ENCODE measurements at places on chromosomes 2 and 18.

DNA sequence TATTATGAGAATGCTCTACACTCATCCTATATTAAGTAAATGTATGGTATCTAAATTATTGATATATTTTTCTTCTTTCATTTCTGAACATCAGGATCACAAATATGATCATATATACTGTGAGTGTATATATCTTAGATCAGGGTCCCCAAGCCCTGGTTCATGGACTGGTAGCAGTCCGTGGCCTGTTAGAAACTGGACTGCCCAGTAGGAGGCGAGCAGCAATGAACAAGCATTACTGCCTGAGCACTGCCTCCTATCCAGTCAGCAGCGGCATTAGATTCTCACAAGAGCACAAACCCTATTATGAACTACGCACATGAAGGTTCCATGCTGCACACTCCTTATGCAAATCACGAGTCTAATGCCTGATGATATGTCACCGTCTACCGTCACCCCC, 1247.1 kb upstream of the NXPH2 start:
- H3K4me3 ChIP-seq, result no peak overlapping the region
- H3K4me1 ChIP-seq, result no peaks in the 10 kb centered on the region
- DNase-seq, result no peak

- no peak overlapping the region for H3K27ac ChIP-seq
- H3K4me1 ChIP-seq, result no peaks in the 10 kb centered on the region
- no peak overlapping the region for H3K4me3 ChIP-seq
- no peaks in the 10 kb centered on the region for H3K36me3 ChIP-seq
- H3K27me3 ChIP-seq, result no peaks in the 10 kb centered on the region
- no peak for DNase-seq
These were observed 50.8 kb downstream of the TRABD2A start for GRCh38 chr2:84830095-84830494.

DNA sequence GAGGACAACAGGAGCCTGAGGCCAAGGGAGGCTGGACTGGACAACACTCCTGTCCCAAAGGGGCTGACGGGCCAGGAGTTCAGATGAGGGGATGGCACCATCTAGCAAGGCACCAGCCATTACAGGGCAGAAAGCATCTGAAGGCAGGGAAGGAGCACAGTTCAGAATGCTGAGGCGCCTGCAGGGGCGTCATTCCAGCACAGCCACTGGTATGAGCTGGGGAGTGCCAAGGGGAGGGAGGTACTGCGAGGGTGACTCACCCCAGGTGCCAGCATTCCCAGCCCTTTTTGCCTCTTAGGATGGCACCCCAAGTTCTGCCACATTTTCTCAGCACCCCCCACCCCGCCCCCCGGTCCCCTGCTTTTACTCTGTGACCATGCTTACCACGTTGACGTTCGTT, 129.8 kb upstream of the EPAS1 start:
- H3K27ac ChIP-seq, result no peak overlapping the region
- no peak for DNase-seq

GRCh38 chr2:182230561-182230960, 196.3 kb downstream of the PDE1A start:
- no peaks in the 10 kb centered on the region for H3K36me3 ChIP-seq
- H3K4me1 ChIP-seq, result no peaks in the 10 kb centered on the region
- DNase-seq, result no peak
- no peak overlapping the region for H3K27ac ChIP-seq

GRCh38 chr2:6922201-6922656, 5.0 kb downstream of the RNF144A start:
- H3K36me3 ChIP-seq, result no peaks in the 10 kb centered on the region
- peaks cover 24% of the 10 kb centered on the region for H3K4me1 ChIP-seq
- H3K4me3 ChIP-seq, result no peak overlapping the region
- no peak for DNase-seq

GRCh38 chr2:24885221-24886125, 34.6 kb downstream of the ADCY3 start:
- no peak overlapping the region for H3K27ac ChIP-seq
- no peaks in the 10 kb centered on the region for H3K36me3 ChIP-seq
- peak; percentile 77 for DNase-seq

DNA sequence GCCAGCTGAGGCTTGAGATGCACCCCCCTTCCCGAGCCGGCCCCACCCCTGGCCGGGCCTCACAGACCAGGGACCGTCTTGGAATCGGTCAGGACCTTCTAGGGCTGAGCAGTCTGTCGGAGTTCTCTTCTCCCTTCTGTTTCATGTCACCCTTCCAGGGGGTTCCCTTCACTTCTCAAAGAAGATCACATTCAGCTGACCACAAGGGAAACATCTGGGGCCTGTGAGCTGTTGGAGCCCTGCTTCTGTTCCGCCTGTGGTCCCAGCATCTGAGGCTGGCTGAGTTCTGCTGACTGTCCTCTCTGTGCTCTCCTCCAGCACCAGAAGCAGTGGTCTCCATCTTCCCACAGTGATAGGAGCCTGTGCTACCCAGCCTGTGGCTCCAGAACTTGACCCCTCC, 106.5 kb downstream of the SEPTIN10 start:
- H3K36me3 ChIP-seq, result no peaks in the 10 kb centered on the region
- no peak overlapping the region for H3K4me3 ChIP-seq
- peaks cover 3% of the 10 kb centered on the region for H3K4me1 ChIP-seq
- no peaks in the 10 kb centered on the region for H3K27me3 ChIP-seq

GRCh38 chr2:85780316-85781012, 26.7 kb downstream of the ATOH8 start:
- H3K4me1 ChIP-seq, result no peaks in the 10 kb centered on the region
- no peak overlapping the region for H3K4me3 ChIP-seq
- H3K27me3 ChIP-seq, result no peaks in the 10 kb centered on the region
- no peak overlapping the region for H3K27ac ChIP-seq
- no peaks in the 10 kb centered on the region for H3K36me3 ChIP-seq

- H3K27me3 ChIP-seq, result no peaks in the 10 kb centered on the region
- H3K36me3 ChIP-seq, result no peaks in the 10 kb centered on the region
- DNase-seq, result no peak
- peaks cover 5% of the 10 kb centered on the region for H3K4me1 ChIP-seq
- H3K27ac ChIP-seq, result peak overlapping the region; percentile 29
These were observed 87.4 kb downstream of the GAREM1 start for GRCh38 chr18:32383050-32383819.

GRCh38 chr18:69763002-69763401, 184.7 kb downstream of the CD226 start:
- no peak overlapping the region for H3K4me3 ChIP-seq
- H3K27me3 ChIP-seq, result no peaks in the 10 kb centered on the region
- H3K27ac ChIP-seq, result no peak overlapping the region
- DNase-seq, result no peak

DNA sequence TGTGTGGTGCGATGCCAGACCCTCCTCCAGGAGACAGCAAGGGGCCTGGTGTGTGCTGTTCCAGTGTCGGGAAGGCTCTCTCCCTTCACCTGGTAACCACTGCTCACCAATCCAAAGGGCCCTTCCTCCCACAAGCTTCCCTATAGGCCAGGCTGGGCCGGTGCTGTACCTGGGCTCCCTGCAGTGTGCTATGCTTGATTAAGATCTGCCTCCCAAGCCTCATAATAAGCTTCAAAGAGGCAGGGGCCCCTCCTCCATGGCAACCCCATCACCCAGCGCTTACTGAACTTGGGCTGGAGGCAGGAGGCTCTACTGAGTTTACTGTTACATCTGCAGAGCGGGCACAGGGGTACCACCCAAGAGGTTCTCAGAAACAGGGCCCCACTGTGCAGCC, 4.5 kb upstream of the MAL start:
- no peaks in the 10 kb centered on the region for H3K36me3 ChIP-seq
- peak overlapping the region; percentile 79 for H3K27ac ChIP-seq
- H3K4me1 ChIP-seq, result peaks cover 34% of the 10 kb centered on the region

- H3K27ac ChIP-seq, result no peak overlapping the region
- H3K4me1 ChIP-seq, result no peaks in the 10 kb centered on the region
- peaks cover 74% of the 10 kb centered on the region for H3K27me3 ChIP-seq
- DNase-seq, result no peak
- no peak overlapping the region for H3K4me3 ChIP-seq
These were observed 4.6 kb upstream of the DLX1 start for GRCh38 chr2:172080641-172081220.

- H3K4me3 ChIP-seq, result peak overlapping the region; percentile 21
- H3K36me3 ChIP-seq, result no peaks in the 10 kb centered on the region
- H3K4me1 ChIP-seq, result peaks cover 2% of the 10 kb centered on the region
- no peak overlapping the region for H3K27ac ChIP-seq
These were observed 86.9 kb downstream of the LTBP1 start for GRCh38 chr2:33033606-33034081.

- H3K4me3 ChIP-seq, result peak overlapping the region; percentile 94
- H3K36me3 ChIP-seq, result peaks cover 15% of the 10 kb centered on the region
- H3K27me3 ChIP-seq, result no peaks in the 10 kb centered on the region
- peaks cover 4% of the 10 kb centered on the region for H3K4me1 ChIP-seq
- peak overlapping the region; percentile 99 for H3K27ac ChIP-seq
- no peak for DNase-seq
These were observed 708 bp downstream of the ZNF24 start for GRCh38 chr18:35343488-35343935.

DNA sequence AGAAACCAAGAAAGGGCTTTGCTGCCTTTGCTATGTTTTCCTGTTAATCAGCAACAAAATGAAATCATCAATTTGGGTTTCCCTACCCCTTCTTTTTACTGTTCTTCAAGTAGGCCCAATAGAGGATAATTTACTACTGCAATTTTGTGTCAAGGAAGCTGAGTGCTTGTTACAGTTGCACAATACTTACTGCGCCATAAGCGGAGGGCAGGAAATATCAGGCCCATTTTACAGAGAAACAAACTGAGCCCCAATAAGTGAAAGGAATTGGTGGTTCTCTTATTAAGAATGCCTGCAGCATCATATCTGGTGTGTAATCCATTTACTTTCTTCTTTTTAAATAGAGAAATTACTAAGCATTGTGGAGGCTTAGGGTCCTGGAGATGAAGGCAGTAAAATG, 9.3 kb upstream of the LBH start:
- no peaks in the 10 kb centered on the region for H3K27me3 ChIP-seq
- no peak for DNase-seq
- H3K27ac ChIP-seq, result no peak overlapping the region
- no peaks in the 10 kb centered on the region for H3K36me3 ChIP-seq
- H3K4me1 ChIP-seq, result peaks cover 12% of the 10 kb centered on the region

Data from kidney (tissue), 22 donors.